ENCODE measurements at places on chromosomes 3 and 15. TPM values are rescaled to one million over a fixed set of nuclear protein-coding genes. Genes with fewer than 3 reads are reported as not detected.
A peak's percentile ranks its signal among the peaks of the same experiment; 100 is the strongest.

- peak; percentile 38 for DNase-seq
Measured at GRCh38 chr3:127456471-127457093, 134.0 kb downstream of the TPRA1 start.

Gene ABI3BP
- total RNA-seq, result 0.12 TPM

Gene NR2E3
- total RNA-seq, result not detected

Gene CCDC71
- 20.3 TPM for total RNA-seq

Gene LRTM1
- total RNA-seq, result not detected

- no peak for DNase-seq
Measured at GRCh38 chr15:41917767-41918430, 24.0 kb upstream of the SPTBN5 start.

DNA sequence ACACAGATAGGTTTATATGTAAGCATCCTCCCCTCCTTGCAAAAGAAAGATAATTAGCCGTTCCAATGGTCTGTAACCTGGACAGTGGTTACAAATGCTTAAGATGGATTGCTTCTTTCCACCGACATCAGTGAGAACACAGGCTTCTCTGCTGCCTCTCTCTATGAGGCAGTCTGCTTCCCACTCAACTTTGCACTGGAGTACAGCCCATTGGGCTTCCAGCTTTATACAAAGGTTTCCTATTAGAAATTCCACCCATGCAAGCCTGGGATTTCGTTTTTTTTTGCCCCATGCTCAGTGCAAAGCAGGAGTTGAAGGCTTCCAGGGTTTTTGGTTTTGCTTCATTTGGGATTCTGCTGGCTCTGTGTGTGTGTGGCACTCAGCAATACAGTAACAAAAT lies 47.3 kb upstream of the C3orf22 start:
- DNase-seq, result no peak

Gene TBL1XR1
- total RNA-seq, result 130 TPM

GRCh38 chr3:27905625-27906024 lies 183.5 kb upstream of the EOMES start:
- no peak for DNase-seq

Gene RAB11A
- total RNA-seq, result 133 TPM

Gene NANOGP8
- total RNA-seq, result not detected

Gene ESYT3
- 0.35 TPM for total RNA-seq

- no peak for DNase-seq
Measured at GRCh38 chr3:49553324-49553691, 969 bp upstream of the BSN start.

DNA sequence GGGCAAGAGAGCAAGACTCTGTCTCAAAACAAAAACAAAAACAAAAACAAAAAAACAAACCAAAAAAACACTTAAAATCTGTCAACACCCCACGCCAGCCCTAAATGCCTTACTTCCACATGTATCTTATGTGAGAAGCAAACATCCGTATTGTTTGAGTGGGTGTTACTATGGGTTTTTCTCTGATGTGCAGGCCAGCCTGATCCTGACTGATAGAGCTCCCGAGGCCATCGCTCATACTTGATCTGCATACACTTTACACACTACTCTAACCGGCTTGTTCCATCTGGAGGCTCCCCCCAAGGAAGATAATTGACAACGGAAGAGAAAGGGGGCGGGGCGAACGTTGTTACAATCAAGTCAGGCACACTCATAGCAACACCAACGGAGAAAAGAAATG lies 237.4 kb downstream of the TBL1XR1 start:
- DNase-seq, result no peak

GRCh38 chr3:132433121-132433520 lies 15.8 kb downstream of the DNAJC13 start:
- DNase-seq, result no peak

Gene SLC22A14
- total RNA-seq, result not detected

DNA sequence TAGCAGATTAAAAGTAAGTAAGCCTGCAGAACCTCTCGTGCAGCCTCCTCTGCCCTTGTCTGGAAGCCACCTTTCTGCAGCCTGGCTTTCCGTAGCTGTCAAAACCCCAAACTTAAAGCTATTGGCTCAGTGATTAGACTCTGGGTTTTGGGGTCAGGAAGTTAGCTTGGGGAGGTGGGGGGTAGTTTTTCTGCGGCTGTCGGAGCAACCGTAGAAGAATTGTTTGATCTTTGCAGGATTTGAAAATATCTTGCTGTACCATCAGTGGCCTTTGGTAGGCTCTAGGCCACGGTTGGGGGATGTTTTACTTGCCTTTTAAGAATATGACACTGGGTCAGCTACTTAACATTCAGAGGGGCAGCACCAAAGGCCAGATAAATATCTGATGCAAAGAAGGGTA lies 88.4 kb upstream of the RASGRP1 start:
- DNase-seq, result no peak

Gene NSUN3
- 27.1 TPM for total RNA-seq

- no peak for DNase-seq
Measured at GRCh38 chr3:197522881-197523441, 32.8 kb downstream of the BDH1 start.

Gene CLDN1
- 1.4 TPM for total RNA-seq

Gene CCRL2
- total RNA-seq, result 1.4 TPM

Gene ITIH1
- total RNA-seq, result not detected

DNA sequence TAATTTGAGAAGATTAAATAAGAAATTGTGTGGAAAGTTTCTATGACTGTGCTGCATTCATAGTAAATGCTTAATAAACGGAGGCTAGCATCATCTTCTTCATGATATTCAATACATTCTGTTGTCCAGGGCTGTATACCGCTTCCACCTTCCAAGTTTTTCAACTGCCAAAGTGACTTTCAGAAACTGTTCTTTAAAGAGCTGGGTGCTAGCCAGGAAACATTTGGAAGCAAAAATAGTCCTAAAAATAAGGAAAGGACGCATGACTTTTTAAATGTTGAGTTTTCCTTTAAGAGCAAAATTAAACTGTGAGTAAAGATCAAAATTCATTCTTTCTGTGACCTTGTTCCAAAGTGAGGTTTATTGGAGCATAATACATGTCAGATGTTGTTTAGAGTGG lies 9.4 kb upstream of the ERC2 start:
- DNase-seq, result no peak

Data from activated naive CD4-positive, alpha-beta T cell treated with anti-CD3 and anti-CD28 coated beads, Interleukin-2, amount 50 U/mL, for 72 hours (primary cell).